Stimulated activated CD4-positive, alpha-beta T cell treated with anti-CD3 and anti-CD28 coated beads, Interleukin-4, amount 100 ng/mL, for 4 hours (primary cell): ENCODE measurements at places on chromosomes 2 and 18.

- DNase-seq, result no peak
These were observed 198.4 kb downstream of the NYAP2 start for GRCh38 chr2:225597911-225598310.

GRCh38 chr2:127606625-127607398 lies 39.1 kb upstream of the GPR17 start:
- no peak for DNase-seq

- no peak for DNase-seq
These were observed 374.5 kb downstream of the NCKAP5 start for GRCh38 chr2:133193544-133194361.

DNA sequence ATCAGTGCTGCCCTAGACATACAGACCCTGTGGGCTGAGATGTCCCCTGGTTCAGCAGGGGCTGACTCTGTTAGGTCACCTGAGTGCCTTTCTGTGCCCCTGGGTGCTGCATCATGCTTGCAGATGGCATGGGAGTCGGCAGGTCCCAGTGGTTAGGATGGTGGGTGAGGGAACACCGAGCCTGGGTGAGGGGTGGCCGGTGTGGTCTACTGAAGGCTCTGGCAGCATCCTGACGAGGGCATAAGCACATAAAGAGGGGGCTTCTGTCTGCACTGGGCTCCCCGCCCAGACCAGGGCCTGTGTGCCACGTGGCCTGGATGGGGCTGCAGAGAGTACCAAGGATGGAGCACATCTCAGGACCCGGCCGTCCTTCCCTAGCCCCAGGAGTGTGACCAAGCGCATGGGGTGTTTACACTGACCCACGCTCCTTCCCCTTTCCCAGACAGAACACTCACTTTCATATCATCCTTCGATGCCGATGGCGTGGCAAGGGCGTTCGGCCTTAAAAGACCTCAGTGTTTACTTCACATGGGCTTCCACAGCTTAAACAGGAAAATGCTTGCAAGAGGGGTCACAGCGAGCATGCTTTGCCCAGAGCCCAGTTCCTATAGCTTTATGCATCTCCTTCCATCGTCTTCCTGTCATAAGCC lies 115.1 kb downstream of the STPG4 start:
- no peak for DNase-seq

- DNase-seq, result no peak
These were observed 233.6 kb downstream of the TPGS2 start for GRCh38 chr18:36595046-36595817.

GRCh38 chr2:192218970-192219369 lies 24.2 kb upstream of the TMEFF2 start:
- DNase-seq, result no peak

DNA sequence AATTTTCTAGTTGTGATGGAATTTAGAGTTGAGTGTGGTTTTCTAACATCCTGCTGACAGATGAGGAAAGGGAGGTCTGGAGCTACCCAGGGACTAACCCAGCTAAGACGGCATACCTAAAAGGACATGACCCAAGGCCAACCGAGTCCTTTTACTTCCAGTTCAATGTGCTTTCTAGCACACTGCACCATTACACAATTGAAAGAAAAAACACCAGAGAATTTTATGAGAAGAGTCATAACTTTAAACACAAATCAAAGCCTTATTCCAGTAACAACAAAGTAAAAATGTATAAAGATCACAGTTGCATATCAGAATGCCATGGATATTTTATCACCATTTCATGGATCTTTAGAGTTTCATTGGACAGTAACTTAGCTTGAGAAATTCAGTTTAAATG lies 480.3 kb downstream of the MEIS1 start:
- no peak for DNase-seq

DNA sequence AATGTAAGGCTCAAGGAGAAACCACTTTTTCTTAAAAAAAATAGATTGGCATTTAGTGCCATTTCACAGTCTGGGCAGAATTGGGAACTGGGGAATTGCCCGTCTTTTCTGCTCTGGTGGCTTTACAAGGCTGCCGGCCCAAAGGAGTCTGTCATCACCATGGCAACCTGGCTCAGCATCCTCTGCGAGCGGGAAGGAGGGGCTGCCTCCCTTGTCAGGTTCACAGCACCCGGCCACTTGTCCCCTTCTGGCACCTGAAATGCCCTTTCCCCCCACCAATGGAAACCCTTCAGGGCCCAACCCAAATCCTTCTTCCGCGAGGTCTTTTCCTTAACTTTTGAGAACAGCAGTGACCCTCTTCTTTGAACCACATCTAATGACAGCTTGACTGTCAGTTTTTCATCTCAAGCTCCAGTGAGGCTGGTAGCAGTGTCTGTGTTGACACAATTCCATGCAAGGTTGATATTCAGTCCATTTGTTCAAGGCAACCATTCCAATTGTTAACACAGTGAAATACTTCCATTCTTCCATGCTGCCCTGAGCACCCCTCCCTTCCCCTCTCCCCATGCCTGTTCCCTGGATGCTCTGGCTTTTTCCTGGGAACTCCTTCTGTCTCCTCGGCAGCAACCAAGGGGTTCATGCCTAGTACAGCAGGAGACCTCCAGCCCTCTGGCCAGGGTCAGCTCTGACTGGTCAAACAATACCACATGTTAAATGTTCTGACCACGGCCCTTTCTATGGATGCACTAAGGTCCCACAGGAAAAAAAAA lies 79.6 kb downstream of the DNER start:
- DNase-seq, result no peak

DNA sequence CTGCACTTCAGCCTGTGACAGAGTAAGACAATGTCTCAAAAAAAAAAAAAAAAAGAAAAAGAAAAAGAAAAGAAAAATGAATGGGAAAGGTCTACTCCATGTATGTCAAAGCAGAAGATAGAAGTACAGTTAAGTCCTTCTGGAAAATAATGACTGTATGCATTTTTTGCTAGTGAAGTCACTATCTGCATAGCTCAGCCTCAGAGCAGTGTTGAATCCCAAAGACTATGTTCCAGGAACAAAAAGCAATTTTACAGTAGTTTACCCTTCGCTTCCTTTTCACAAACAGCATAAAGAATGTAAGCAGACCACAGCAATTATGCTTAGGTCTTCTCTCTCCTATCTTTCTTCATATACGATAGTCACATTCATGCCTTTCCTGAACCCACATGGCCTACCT lies 497.4 kb downstream of the CMPK2 start:
- no peak for DNase-seq

DNA sequence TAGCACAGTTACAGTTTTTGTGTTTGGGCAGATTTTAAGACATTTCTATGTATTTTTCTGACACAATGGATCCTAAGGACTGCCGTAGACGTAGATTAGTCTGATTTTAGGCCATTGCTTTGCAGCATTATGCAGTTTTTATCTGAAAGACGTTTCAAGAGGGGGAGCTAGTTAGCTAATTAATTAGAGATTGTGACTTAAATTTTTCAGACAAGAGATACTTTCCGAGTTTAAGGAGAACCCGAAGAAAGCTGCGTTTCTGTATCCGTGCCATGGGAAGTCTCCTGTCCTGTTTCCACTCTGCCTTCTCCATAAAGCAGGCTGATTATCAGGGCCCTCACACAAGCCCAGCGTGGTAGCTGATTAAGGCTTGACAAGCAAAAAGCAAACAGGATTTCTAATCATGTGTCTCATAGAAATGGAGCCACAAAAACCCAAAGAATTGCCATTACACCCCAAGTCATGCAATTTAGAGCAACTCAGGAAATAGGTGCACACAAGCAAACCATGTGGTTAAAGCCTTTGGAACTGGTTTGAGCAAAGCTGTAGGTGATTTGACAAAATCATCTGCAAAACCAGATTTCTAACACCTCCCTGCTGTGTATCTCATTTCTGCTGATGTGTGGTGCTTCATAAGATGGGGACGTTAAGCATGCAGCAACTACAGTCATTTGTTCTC lies 808.1 kb downstream of the RNF144A start:
- no peak for DNase-seq

DNA sequence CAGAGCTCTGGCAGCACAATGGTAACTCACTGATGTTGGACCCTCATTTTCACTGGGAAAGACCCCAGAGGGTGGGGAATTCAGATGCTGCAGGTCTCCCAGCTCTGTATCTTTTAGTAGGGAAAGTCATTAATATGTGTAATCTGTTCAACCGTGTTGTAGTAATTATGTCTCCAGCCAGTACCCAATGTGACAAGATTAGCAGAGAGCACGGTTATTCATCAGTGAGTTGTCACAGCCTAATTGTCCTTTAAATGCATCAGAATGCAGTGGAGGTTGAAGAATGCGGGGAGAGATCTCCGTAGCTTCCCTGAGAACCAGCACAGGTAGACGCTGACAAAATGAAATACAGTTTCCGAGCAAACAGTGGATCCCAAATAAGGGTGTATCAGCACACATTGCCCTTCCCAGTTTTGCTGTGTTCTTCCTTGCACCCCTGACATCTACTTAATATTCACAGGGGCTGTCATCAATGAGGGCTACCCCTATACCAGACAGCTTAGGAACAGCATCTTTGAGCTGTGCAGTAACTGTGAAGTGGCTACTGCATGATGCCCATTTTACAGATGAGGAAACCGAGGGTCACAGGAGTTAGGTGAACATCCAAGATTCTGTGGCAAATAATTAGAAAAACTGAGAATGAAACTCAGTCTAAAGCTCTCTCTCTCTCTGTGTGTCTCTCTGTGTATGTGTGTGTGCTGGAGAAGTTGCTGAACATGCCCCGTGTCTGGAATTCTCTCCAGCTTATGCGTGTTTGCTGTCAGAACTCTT lies 430.4 kb upstream of the HS6ST1 start:
- no peak for DNase-seq

DNA sequence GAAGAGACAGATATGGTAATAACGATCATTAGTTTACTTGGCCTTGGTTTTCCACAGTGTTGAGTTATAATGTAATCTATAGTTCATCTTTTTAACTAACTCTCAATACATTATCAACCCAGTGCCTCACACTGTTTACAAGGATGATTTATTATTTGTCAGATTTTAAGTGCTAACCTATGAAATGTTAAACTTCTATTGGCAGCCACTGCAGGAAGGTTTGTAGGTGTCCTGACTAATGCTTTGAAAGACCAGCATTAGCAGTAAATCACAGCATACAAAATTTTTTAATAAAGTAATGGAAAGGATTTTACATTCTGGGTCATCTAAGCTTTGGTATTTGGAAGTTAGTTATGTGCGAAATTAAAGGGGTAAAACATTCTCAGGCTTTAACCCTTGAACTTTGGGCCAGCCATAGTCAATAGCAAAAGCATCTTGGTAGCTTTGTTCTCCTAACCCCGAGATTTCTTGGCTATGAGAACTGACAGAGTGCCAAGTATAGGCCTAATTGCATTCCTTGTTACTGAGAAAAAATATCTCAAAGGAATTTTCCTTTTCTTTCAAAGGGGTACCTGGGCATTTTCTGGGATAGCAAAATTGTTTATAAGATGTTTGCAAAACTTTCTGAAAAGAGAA lies 30.6 kb downstream of the SPATS2L start:
- no peak for DNase-seq

- no peak for DNase-seq
These were observed 181.5 kb downstream of the KLHL29 start for GRCh38 chr2:23566241-23567142.

- no peak for DNase-seq
These were observed 141.9 kb upstream of the ID2 start for GRCh38 chr2:8539743-8540551.

- no peak for DNase-seq
These were observed 95.0 kb downstream of the PRPF40A start for GRCh38 chr2:152622219-152622618.

GRCh38 chr18:12770469-12771219 lies 67.8 kb downstream of the PSMG2 start:
- DNase-seq, result no peak

DNA sequence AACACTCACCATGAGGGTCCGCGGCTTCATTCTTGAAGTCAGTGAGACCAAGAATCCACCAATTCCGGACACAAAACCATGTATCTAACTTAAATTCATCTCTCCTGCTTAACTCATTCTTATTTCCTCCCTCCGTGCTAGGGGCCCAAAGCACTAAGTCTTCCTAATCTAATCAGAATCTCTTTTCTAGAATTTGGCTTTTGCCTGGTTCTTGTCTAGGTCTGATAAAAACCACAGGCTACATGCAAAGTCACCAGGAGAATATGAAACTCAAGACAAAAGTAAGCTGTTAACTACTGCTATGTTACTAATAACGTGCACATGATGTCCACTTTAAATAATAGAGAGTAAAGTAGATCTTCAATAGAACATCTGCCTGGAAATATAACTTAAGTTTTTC lies 69.9 kb downstream of the TRIP12 start:
- no peak for DNase-seq

GRCh38 chr18:60895181-60895580 lies 438.0 kb upstream of the CDH20 start:
- no peak for DNase-seq

DNA sequence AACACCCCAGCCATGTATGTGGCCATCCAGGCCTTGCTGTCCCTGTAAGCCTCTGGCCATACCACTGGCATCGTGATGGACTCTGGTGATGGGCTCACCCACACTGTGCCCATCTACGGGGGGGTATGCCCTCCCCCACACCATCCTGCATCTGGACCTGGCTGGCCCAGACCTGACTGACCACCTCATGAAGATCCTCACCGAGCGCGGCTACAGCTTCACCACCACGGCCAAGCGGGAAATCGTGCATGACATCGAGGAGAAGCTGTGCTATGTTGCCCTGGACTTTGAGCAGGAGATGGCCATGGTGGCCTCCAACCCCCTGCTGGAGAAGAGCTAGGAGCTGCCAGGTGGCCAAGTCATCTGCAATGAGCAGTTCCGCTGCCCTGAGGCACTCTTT lies 80.4 kb upstream of the ZCCHC2 start:
- DNase-seq, result no peak

DNA sequence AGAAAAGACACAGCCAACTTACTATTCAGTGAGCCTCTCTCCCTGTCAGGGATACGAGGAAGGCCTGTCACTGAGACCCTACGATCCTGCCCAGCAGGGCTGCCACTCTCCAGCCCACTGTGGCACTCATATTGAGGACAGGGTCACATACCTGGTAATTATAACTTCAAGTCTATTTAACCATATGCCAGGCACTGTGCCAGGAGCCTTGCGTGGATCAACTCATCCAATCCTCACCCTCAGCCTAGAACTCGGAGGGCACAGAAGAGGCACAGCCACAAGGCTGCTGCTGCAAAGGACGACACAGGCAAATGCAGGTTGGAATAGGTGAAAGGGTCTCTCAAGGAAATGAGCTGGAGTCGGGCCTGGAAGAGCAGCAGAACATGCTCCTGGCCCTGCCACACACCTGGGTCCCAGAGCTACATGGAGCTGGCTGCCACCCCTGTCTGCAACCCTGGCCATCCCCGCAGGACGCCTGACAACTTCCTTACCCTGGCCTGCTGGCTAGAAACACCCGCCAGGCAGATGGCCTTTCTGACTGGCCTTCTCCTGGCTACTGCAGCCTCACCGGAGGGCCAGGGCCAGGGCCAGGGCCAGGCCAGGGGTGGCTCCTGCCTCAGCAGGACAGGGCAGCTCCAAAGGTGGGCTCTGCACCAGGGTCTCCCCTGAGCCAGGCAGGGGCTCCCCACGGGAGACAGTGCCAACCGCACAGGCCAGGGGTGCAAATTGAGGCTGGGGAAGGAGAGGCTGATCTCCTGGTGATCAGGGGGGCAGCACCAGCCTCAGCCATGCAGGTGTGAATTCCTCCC lies 32.1 kb upstream of the SLC66A3 start:
- DNase-seq, result no peak
